ENCODE measurements at places on chromosomes 1 and 21. TPM values are rescaled to one million over a fixed set of nuclear protein-coding genes. Genes with fewer than 3 reads are reported as not detected.
A peak's percentile ranks its signal among the peaks of the same experiment; 100 is the strongest.

GRCh38 chr1:224704107-224704735 is 88.1 kb downstream of the CNIH3 start:
- DNase-seq = no peak

- peak; percentile 66 for DNase-seq
Measured at GRCh38 chr1:5751833-5752745, 240.1 kb downstream of the NPHP4 start.

DNA sequence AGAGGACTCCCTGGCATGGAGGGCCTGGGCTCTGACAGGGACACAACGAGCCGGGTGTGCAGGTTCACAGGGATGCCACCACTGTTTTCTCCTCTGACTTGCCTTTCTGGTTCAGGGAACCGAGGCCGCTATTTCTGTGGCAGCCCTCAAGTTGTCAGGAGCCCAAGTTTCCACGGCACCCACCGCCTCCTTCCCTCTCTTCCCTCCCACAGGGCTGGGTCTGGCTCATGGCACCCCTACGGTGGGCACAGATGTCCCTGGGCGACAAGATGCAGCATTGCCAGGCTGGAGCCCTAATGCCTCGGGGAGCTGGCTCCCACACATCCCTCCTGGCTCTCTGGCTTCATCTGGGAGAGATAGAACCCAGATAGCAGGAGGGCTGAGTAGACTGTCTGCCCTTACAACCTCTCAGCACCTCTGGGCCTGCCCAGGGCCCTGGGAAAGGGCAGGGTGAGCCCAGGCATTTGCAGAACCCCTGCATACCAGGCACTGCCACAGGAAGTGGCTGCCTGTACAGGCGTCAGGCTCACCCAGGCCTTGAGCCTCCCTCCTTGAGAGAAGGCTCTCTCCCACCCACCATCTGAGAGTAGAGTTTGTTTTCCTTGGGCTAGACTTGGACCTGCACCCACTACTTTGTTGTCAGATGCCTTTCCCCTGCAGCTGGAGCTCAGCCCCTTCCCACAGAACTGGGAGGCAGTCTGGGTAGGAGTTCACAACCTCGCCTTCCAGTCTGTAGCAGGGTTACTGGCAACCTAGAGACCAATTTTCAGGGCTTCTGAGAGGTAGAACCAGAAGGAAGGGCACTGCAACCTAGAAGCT is 20.5 kb downstream of the KCNC4 start:
- DNase-seq = no peak

GRCh38 chr21:23960769-23961168 is 1646.5 kb downstream of the MRPL39 start:
- no peak for DNase-seq

DNA sequence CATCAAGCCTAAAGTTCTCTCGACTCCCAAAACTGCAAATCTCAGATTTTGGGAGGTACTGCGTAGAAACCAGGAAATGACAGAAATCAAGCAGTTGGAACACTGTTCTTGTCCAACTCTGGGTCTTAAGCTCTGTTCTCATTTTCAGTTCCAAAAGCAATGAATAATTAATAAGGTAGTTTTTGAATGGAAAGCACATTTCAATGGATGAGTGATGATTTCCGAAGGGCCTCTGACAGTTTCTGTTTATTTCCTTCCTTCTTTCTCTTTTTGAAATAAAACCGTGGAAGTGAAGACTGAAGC is 20.9 kb upstream of the TARBP1 start:
- DNase-seq = no peak

DNA sequence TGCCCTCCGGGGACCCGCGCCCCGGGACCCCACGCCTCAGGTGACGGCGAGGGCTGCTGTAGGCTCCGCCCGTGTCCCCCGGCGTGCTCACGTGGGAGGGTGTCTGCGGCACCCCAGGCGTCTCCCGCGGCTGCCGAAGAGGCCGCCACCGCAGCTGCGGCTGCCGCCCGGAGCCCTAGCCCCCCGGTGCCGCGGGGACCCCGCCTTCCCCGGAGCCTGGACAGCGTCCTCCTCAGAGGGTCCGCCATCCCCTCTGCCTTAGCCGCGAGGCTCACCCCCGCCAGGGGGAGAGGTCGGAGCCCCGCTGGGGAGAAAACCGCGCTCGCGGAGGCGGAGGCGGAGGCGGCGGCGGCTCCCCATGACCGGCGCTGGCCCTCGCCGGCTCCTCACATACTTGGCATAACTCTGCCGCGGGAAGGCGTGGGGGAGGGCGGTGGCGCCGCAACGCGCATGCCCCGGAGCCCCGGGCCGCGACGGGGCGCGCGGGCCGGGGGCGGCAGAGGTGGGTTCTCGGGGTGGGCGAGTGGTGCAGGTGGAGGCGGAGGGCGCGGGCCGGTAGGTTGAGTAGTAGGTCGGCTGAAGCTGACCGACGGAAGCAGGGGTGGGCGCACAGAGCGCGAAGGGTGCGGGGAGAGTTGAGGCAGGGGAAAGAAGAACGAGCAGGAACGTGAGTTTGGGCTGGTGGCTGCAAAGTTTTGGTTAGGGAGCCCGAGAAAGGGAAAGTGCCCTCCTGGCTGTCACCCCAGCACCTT is 700 bp upstream of the SYDE2 start:
- DNase-seq = peak; percentile 82

OXCT2 gene
- total RNA-seq = 1.3 TPM

GRCh38 chr1:6129313-6129712 is 50.8 kb downstream of the CHD5 start:
- DNase-seq = no peak

BCAN gene
- 0.16 TPM for total RNA-seq

GRCh38 chr1:178335426-178335825 is 161.3 kb downstream of the CLEC20A start:
- no peak for DNase-seq

DNA sequence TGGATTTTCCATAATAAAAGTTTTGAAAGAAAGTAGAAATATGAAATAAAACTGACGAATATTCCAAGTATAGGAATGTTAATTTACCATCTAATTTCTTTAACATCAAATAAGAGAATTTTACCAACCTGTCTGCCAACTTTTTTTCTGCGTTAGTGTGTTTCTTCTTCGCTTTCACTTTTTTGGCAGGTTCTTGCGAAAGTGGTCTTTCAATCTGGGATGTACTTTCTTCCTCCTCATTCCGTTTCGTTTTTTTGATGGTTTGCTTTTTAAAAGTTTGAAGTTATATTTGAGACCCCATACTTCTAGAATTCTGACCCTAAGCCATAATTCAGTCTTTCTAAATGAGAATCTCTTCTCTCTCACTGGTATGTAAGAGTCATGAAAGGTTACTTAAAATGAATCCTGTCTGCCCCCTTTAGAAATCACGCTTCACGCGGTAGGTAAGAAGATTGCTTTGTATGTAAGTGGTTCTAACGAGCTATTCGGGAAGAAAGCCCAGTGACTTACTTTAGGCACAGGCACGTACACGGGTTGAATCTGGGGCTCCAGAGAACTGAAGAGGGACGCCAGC is 580 bp downstream of the RBM34 start:
- no peak for DNase-seq

- no peak for DNase-seq
Measured at GRCh38 chr1:172203135-172203823, 217.2 kb upstream of the C1orf105 start.

PEAR1 gene
- total RNA-seq = 5.6 TPM

- no peak for DNase-seq
Measured at GRCh38 chr1:68696221-68696620, 199.3 kb upstream of the DEPDC1 start.

IL20 gene
- not detected for total RNA-seq

DNA sequence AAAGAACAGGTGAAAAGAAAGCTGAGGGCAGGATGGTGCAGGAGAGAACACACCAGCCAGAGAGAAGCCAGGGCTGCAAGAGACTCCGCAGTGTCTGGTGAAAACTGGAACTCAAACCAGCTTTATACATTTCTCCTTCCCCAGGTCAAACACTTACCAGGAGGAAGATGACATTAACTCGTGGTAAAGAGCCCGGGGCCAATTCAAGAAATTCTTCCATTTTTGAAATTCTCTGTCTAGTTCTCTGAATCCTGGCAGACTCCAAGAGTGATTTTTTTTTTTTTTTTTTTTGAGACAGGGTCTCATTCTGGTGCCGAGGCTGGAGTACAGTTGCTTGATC is 25.8 kb upstream of the SIPA1L2 start:
- DNase-seq = no peak

DNA sequence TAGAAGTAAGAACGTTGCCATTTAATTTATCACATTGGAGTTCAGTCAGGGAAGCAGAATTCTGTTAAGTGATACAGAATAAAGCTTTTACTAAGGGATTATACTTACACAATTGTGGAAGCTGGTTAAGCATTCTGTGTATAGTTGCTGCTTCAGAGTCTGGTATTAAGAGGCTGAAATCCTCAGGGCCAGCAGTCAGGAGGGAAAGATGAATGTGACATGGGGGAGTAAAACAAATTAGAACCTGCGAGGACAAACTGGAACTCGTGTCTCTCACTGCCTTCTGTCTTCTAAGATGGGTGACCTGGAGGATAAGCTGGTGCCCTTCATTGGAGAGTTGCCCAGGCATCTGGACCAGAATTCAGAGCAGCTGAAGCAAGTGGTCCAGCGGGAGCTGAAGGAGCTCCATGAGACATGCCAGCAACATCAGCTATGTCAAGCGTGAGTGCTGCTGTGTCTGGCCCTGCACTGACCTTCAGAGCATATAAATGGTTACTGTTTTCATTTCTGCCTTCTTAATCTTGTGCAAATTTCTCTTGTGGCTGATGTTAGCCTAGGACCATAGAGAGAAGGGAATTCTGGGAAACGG is 23.0 kb downstream of the MARK1 start:
- DNase-seq = no peak

LAMC2 gene
- 0.40 TPM for total RNA-seq

GRCh38 chr1:198558402-198558801 is 17.9 kb upstream of the ATP6V1G3 start:
- no peak for DNase-seq

DNA sequence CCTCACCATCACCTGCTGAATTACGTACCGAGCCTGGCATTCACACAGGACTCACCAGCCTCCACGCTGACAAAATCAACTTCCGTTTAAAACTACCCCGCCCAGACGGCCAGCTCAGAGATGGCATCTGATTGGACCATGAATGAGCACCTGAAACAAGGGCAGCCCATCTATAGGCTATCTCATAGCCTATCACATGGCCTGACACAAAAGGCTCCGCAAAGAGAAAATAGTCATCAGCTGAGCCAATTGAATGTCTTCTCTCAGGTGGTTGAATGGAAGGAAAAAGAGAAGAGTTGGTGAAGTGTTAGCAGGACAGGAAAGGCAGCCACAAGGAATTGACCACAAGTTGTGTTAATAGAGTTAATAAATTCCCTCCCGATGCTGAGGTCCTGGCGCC is 50.6 kb upstream of the ZC3H12A start:
- DNase-seq = no peak

GRCh38 chr21:15010645-15011044 is 54.2 kb downstream of the NRIP1 start:
- no peak for DNase-seq

DNA sequence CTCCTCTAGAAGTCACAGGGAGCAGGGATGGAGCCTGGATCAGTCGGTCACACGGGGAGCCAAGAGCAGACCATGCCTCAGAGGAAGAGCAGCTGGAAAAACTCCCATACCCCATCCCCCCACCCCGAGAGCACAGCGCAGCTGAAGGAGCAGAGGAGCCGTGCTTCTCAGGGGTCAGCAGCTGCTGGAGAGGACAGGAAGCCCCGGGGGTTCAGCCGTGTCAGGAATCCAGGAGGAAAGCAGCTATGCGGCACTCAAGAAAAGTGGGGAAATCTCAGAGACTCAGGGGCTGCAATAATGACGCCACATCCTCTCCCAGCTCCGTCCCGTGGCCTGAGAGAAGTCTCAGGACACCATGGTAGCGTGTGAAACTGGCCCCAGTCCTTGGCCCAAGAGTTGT is 102.3 kb downstream of the NPHP4 start:
- no peak for DNase-seq

TEKT2 gene
- total RNA-seq = not detected

FCRL5 gene
- 0.30 TPM for total RNA-seq

GRCh38 chr1:214338212-214338611 is 57.3 kb downstream of the SMYD2 start:
- no peak for DNase-seq

DNA sequence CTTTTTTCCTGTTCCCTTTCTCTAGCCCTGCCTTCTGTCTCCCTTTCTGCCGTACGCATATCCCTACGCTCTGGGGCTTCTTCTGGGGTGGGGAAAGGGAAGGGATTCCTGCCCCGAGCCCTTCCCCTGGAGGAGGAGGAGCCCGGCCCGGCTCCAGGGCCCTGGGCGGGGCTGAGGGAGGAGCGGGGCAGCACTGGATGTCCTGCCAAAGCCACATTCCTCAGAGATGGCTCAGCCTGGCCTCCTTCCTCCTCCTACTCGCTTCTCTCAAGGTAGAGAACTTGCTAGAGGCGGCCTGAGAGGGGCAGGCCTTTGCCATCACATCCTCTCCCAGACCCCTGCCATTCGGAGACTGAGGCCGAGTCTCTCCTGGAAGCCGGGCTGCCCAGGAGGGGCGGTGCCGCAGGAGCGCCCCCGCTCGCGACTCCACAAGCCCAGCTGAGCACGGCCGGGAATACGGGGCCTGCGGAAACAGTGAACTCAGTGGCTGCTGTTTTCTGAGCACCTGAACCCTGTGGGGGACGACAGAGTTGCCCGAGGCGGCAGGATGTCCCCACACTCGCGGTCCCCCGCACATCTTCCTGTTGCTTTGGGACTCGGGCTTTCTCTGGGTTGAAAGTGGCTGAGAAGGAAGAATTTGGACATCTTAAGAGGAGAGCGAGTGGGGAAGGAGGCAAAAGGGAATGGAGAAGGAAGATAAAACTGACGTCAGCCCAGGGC is 12.2 kb downstream of the ADAMTSL4 start:
- DNase-seq = peak; percentile 97

AMIGO1 gene
- 13.8 TPM for total RNA-seq

DNA sequence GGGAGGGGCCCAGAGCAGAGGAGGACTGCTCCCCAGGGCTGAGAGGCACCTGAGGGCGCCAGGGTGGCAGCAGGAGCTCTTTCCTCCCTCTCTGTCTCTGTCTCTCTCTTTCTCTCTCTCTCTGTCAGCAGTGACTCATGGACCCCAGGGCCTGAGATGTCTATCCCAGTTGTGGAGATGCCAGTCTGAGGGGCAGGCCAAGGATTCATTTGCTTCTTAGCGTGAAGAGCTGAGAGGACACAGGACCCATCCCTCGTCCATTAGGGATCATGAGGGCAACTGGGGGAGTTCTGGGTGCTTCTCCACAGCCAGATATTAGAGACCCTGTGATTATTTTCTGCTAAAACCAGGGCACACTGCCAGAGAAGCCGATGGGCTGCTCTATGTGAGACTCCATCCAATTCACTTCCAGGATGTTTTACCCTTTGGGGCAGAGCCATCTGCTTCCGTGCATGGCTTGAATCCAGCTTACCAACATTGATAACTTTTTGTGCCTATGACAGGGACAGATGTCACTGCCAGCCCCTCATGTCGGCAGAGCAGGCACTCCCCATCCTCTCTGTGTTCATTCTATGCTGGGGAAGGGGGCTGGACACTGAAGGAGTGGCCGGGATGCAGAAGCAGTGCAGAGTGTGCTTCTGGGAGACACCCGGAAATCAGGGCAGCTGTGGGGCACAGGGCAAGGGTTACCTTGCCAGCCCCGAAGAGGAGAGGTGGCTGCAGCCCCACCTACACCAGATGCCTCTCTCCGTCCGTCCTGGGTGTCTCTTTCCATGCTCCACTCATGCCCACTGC is 4.1 kb upstream of the PCBP3 start:
- no peak for DNase-seq
